ENCODE measurements at places on chromosomes 4 and X.

DNA sequence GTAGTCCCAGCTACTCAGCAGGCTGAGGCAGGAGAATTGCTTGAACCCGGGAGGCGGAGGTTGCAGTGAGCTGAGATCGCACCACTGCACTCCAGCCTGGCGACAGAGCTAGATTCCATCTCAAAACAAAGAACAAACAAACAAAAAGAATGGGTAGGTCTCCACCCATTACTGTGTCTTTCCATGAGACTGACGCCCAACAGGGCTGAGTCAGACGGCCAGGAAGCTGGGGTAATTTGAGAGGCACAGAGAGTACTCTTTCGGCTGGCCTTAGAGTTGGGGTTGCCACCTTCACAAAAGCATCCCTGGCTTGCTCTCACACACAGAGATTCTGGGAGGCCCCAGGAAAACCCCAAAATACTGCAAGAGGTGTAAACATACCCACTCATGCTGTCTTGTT is 72.0 kb upstream of the DHRSX start:
- DNase-seq: no peak

DNA sequence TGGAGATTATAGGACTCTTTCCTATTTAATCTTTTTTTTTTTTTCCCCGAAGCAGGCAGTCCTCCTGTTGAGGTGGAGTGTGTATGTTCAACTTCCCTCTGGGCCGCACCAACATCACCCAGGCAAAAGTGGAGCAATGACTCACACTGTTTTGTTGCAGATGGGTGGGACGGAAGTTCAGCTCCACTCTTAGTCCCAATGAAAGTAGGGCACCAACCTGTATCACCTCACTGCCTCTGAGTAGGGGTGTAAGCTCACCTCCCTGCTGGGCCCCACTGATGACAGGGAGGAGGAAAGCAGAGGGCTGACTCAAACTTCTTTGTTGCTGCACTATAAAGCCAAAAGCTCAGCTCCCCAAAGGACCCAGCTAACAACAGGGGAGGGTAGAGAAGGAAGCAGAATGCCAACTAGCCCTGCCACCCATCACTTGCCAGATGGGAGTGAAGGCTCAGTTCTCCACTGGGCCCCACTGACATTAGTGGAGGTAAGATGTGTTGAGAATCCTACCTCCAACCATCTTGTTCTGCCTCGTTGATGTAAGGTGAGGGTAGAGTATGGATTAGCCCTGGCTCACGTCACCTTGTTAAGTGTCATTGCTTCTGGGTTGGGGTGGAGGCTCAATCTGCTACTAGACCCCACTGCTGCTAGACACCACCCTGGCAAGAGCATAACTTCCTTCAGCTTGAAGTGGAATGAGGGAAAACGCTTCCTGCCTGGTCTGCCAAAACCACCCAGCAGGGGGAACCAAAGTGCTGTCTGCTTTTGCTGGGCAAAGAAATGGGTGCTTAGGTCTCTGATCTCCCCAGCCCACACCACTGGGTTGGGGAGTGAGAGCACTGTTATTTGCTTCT is 14.1 kb downstream of the RPS6KA3 start:
- peak; percentile 63 for DNase-seq

- DNase-seq: no peak
Observed at GRCh38 chr4:151323667-151324066, 1.7 kb downstream of the SH3D19 start.

- no peak for DNase-seq
Observed at GRCh38 chrX:53319614-53320542, 38.5 kb upstream of the IQSEC2 start.

DNA sequence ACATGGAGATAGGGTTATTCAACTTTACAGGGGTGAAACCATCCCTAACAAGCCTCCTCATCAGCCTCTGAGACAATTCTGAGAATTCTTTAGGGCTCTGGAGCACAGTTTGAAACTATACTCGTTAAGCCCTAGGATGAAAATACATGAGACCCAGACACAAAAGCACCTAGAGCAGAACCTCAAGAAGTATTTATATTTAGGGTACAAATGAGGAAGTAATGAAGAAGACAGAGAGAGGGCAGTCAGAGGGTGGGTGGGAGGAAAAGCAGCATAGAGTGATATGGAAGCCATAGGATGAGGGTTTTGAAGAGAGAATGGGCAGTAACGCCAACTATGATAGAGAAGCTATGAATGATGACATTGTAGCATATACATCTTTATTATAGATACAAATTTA is 250.3 kb downstream of the DCLK2 start:
- no peak for DNase-seq
